ENCODE measurements at places on chromosomes 5 and 9. TPM values are rescaled to one million over a fixed set of nuclear protein-coding genes. Genes with fewer than 3 reads are reported as not detected.

NPR3 gene
- total RNA-seq: 9.9 TPM

MARCOL gene
- not detected for total RNA-seq

MRPL36 gene
- 72.8 TPM for total RNA-seq

DNA sequence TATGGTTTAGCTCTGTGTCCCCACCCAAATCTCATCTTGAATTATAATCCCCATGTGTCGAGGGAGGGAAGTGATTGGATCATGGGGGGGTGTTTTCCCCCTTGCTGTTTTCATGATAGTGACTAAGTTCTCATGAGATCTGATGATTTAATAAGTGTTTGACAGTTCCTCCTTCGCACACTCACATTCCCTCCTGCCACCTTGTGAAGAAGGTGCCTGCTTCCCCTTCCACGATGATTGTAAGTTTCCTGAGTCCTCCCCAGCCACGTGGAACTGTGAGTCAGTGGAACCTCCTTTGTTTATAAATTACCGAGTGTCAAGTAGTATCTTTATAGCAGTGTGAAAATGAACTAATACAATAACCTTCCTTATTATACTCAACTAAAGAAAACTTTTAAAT lies 24.3 kb upstream of the TEX10 start:
- peaks cover 19% of the 10 kb centered on the region for H3K4me1 ChIP-seq
- no peaks in the 10 kb centered on the region for H3K36me3 ChIP-seq
- H3K27me3 ChIP-seq: no peaks in the 10 kb centered on the region
- no peak overlapping the region for H3K4me3 ChIP-seq
- no peak for DNase-seq
- H3K27ac ChIP-seq: no peak overlapping the region

SH3TC2 gene
- 16.9 TPM for total RNA-seq

DNA sequence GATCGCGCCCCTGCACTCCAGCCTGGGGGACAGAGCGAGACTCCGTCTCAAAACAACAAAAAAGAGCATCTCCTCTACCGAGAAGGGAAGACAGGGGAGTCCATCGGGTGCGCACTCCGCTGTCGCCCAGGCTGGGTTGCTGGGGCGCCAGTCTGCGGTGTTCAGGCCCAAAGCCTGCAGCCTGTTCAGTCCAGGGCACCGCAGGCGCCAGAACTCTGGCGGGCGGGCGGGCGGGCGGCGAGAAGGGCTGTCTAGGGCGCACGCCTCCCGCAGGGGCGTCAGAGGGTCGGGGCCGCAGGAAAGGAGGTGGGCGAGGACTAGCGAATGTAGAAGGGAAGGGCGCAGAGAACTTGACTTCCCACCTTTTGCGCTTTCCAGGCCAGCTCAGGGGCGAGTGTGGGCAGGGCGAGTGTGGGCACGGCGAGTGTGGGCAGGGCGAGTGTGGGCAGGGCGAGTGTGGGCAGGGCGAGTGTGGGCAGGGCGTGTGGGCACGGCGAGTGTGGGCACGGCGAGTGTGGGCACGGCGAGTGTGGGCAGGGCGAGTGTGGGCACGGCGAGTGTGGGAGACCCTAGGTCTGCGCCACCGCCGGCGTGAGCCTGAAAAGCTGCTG lies 10.5 kb downstream of the PROP1 start:
- DNase-seq: no peak
- peaks cover 67% of the 10 kb centered on the region for H3K27me3 ChIP-seq
- no peak overlapping the region for H3K27ac ChIP-seq
- no peaks in the 10 kb centered on the region for H3K36me3 ChIP-seq
- no peak overlapping the region for H3K4me3 ChIP-seq
- no peaks in the 10 kb centered on the region for H3K4me1 ChIP-seq

C5 gene
- 2.4 TPM for total RNA-seq

PRRT1B gene
- total RNA-seq: not detected

FAM163B gene
- total RNA-seq: not detected

CDH9 gene
- not detected for total RNA-seq

Data from SJSA1 (cell line).